ENCODE measurements at places on chromosomes 1 and 21.
A peak's percentile ranks its signal among the peaks of the same experiment; 100 is the strongest.

DNA sequence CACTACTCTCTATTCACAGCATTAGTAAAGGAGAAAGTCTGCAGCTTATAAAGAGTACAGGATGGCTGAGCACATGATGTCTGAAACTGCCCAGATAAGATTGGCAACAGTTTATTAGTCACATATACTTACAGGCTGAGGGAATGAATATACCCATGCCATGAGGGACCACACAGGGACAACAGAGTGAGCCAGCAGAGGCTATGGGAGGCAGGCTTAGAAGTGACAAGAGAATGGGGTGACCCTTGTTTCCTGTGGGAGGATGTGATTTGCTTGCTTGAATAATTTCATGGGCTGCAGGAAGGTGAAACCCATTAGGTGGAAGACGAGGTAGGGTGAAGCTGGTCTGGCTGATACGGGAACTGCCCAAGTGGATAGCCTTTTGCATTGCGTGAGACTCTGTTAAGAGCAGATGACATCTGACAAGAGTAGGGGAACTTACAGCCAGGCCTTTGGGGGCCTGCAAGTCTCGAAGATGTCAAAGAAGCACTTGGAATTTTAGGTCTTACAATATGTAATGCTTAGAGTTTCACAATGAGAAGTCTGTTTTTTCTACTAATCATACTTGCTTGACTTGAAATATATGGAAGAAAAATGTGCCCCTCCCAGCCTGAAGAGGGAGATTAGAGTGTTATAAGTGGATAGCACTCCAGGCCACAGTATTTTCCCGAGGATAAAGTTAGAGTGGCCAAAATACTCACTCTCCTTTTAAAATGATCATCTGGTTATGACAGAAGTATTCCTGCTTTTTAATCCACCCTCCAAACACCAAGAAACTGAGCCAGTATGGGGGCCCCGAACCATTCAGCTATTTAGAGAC is 34.6 kb upstream of the TNFSF4 start:
- no peak for DNase-seq

DNA sequence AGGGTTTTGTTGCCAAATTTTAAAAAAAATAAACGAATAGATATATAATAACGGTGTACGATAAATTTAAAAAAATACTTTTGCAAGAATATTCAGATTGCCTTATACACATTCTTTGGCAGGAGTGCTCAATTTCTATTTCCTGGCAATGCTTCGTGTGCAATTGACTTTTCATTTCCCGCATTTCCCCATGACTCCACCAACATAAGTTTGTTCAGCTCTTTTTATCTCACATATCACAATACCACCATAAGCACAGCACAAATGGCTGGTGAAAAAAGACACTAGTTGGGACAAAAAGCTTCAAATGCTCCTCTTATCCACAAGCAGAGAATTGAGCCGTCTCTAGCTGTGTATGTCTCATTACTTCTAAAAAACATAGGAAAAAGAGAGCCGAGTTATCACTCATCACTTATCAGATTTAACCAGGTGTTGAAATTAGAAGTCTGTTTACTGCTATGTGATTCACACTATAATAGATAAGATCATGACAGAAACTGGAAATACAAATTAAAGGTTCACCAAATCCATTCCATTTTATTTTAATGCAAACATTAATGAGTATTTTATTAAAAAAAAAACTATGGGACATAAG is 28.9 kb upstream of the RGS1 start:
- DNase-seq, result no peak

GRCh38 chr1:176843352-176844297 is 320.9 kb downstream of the ASTN1 start:
- peak; percentile 14 for DNase-seq

GRCh38 chr1:223652436-223652941 is 13.0 kb downstream of the CAPN8 start:
- DNase-seq, result no peak

DNA sequence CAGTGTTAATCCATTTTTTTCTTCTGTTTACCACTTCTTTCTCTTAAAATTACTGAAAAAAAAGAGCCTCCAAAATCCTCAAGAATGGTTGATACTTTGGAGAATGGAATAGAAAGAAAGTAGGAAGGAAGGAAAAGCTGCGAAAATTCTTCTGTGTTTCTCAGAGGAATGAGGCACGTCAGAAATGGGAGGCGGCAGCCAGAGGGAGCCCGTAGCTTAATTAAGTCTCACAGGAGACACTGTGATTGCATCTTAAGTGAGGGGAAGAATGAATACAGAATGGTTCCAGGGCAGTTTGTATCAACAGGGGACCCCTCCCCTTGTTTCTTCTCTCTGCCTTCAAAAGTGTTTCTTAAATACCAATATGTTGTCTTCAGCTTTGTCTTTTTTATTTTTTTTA is 1099.5 kb downstream of the PLA2G4A start:
- DNase-seq, result no peak

DNA sequence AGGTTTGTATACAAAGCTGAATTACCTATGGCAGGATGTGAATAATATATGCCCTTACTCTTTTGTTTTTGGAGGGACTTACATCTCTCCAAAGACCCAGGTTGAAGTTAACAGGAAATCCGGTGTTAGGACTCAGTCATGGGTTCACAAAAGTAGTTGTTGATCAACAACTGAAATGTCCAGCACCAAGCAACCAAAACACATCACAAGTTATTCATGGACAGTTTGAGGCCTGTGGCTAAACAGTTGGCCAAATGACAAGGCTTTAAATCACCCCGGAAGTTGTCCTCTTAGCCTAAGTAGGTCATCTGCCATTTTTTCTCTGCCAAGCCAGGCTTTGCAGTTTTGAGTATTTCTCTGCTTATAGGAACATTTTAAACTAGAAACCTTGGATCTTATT is 89.9 kb downstream of the CD247 start:
- DNase-seq, result no peak

DNA sequence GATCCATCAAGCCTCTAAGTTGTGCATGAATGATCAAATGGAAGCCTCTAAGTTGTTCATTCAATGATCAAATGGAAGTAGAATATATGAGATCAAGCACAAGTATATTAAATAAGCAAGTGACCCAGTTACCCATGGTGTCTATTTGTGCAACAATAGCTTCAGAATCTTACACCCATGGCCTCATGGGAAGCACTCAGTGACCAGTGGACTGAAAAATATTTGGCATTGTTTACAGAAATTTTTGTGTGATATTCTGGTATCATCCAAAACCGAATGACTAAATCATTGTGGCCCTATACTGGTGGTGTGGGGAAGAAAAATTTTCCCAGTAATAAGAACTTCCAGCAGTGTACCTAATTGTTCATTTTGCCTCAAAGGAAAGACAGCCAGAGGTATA is 46.6 kb downstream of the DUSP10 start:
- no peak for DNase-seq

GRCh38 chr1:210633636-210634035 is 304.9 kb downstream of the HHAT start:
- DNase-seq, result no peak

DNA sequence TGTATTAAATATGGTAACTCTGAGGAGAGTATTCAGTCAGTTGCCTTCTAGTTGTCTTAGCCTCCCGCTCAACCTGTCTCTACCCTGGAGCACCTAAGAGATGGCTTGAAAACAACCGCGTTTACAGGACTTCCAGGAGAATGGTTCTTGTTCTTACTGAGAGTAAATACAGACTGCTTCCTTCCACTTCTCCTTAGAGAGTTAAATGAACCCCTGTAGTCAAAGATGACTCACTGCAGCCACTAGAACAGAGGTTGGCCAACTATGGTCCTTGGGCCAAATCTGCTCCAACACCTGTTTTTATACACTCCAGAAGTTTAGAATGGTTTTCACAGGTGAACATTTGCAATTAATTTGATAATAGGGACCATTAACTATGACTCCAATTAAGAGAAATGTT is 60.1 kb upstream of the ASB17 start:
- DNase-seq, result no peak

GRCh38 chr1:4468804-4469514 is 185.4 kb upstream of the AJAP1 start:
- no peak for DNase-seq

DNA sequence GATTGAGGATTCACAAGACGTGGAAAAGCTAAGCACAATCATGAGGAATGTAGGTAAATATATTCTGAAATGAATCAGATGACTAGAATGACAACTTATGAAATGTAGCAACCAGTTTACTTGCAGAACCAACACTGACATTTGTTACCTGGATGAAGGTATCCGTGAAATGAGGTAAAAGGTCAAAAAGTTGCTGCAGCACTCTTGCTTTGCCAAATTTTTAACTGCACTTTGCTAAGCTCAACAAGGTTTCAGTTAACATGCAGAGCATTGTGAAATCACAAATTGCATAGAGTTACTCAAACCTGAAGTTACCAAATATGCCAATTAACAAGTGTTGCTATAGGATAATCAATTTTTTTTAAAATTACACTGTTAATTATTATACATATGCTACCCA is 1280.1 kb downstream of the KCNT2 start:
- no peak for DNase-seq

DNA sequence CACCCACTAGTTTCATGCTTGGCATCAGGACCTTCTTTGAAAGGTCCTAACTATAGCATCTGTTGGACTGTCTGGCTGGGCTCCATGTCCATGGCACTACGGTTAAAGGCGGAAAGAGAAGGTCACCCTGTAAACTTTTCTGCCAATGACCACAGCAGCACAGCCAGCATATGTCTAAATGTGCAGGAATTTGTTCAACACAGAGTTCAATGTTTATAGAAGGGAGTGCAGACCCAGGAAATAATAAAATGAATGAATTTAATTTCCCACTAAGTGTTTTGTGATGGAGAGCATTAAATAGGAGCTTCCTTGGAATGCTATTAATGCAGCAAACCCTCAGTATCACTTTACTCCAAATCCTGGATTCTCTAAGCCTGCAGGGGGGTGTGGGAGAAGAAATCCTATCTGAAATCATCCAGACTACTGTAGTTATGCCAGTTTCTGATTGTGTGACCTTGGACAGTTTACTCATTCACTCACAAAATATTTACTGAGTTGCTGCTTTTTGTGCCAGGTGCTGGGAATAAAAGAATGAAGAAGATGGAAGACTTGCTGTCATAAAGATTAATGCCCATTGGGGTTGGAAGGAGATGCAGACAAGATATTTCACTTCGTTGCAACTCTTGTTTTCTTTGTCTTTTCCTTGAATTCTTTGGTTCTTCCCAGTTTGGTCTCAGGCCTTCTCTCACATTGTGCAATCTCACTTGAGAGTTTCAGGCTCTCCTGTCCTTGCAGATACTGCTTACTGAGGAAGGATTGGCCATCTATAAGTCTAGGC is 195.0 kb downstream of the ROR1 start:
- no peak for DNase-seq

DNA sequence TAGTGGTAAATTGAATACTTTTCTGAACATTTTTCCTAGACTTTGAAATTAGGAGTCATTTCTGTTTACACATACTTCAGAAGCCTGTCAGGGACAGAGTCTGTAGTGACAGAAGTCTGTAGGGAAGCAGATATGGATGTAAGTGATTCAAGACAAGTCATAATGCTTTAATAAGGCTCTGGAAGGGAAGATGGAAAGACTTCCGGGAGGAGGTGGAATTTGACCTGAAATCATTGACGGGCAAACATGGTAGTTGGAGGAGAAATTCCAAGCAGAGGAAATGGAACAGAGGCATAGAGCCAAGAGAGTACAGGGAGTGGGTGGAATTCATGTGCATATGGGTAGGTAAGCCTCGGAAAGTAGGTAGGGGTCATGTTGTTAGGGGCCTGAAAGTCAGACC is 22.5 kb downstream of the CAMTA1 start:
- no peak for DNase-seq

DNA sequence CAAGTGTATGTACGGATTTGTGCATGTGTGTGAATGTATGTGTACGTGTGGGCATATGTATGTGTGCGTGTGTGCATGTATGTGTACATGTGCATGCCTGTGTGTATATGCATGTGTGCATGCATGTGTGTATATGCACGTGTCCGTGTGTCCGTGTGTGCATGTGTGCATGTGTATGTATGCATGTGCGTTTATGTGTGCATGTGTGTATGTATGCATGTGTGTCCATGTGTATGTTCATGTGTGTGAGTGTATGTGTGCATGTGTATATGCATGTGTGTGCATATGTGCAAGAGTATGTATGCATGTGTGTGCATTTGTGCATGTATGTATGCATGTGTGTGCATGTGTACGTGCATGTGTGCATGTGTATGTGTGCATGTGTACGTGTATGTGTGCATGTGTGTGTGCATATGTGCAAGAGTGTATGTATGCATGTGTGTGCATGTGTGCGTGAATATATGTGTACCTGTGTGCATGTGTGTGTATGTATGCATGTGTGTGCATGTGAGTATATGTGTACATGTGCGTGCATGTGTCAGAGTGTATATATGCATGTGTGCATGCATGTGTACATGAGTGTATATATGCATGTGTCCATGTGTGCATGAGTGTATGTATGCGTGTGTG is 15.6 kb downstream of the EPHA8 start:
- no peak for DNase-seq
